ENCODE measurements at places on chromosomes 7 and 10. TPM values are rescaled to one million over a fixed set of nuclear protein-coding genes. Genes with fewer than 3 reads are reported as not detected.
A peak's percentile ranks its signal among the peaks of the same experiment; 100 is the strongest.

DNA sequence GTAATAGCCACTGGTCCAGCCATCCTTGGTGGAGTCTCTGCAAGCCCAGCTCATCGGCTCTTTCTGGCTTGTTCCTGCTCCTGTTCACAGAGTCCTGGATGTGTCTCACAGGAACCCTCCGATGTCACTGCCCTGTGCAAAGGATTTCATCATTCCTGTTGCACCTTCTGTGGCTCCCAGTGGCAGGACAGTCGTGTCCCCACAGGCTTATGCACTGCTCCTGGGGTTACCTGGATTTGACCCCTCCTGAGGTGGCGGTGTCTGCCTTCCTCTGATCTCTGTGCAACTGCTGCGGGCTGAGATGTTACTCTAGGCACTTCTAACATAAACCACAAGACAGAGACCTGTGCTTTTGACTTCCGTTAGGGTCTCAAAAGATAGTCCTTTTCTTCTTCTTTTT is 30.6 kb downstream of the APBB1IP start:
- no peak for DNase-seq

DNA sequence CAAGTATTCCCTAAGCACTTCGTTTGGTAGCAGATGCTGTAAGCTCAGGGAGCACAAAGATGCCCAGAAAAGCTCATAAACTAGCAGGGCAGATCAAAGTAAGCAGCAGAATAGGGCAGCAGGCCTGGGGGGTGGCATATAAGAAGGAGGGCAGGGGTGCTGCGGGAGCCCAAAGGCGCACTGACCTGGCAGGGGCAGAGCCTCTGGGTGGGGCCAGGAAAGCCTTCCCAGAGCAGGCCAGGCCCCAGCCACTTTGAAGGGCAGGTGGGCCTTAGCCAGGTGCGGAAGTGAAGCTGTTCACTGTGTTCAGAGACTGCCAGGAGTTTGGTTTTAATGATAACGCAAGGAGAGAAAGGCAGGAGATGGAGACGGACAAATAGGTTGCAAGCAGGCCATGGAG is 3.9 kb downstream of the GDF10 start:
- no peak for DNase-seq

DNA sequence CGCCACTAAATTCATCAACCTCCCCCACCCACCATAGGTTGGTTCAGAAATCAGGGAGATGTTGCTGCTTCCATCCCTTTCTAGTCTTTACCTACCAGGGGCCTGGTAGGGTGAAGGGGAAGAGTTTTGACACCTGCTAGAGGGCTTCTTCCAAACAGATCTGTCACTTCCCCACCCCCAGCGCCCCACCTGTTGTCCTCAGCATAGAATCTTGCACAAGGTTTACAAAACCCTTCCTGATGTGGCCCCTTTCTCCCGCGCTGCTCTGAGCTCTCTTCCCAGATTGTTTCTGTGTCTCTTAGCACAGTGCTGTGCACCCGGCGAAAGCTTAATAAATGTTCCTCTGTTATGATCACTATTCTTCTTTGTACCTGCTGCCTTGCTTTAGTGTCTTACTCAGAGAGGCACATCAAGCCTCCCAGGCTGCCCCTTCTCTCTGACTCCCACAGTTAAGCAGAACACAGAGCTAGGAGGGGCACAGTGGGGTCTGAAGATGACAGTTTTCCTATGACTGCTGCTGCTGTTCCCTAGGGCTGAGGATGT is 11.2 kb upstream of the C10orf95 start:
- DNase-seq: no peak

DNA sequence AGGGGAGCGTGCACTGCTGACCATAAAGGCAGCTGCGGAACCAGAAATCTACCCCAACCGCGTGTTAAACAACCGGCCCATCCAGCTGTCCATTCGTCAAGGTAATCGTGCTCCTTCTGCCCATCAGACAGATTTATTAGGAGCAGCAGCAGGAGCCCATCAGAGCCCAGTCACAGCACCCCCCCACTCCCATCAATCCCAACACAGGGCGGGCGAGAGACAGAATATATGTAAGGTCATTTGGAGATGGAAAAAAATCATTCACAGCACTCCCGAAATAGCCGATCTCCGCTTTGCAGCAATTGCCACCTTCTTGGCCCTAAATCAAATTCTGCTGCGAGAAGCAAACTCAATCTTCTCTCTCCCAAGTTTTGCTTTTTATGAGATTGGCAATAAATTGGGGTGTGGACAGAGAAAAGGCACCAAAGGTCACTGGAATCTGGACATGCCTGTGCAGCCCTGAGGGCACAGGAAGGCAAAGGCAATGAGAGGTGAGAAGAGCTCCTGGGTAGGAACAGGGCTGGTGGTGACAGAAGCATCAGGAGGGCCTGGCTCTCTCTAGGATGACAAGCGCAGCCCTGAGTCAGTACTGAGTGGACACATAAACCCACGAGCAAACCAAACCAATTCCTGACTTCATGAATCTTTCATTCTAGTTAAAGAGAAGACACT is 145.0 kb upstream of the ZMIZ1 start:
- no peak for DNase-seq

DNA sequence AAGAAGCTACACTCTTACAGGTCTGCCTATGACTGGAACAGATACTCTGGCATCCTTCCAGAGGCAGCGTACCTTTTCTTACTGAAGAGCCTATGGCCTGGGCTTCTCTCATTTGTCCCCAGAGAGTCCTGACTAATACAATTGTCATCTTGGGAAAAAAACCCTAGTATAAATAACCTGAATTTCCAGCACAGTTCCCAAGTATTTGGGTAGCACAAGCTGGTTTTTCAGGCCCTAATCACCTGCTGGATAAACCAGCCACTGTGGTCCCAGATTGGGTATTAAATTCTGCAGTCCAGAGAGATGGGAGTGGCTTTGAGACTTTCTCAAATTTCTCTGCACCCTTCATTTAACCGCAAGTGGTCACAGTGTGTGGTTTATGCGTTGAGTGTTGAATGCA is 186.8 kb upstream of the NEBL start:
- no peak for DNase-seq

- no peak for DNase-seq
Observed at GRCh38 chr7:109984729-109985128, 1106.2 kb upstream of the LRRN3 start.

DNA sequence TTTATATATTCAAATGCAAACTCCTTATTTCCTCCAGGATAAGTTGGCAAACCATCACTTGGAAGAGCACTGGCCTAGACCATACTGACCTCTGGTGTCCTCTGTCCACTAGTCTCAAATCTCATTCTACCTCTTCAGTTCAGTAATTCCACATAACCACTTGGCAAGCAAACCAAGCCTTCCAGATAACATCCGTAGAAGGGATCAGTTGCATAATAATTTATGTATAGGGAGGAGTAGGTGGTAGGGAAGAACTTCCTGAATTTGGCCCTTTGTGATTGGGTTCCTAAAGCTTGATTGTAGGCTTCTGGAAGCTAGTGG is 55.0 kb downstream of the WAC start:
- DNase-seq: peak; percentile 59

DNA sequence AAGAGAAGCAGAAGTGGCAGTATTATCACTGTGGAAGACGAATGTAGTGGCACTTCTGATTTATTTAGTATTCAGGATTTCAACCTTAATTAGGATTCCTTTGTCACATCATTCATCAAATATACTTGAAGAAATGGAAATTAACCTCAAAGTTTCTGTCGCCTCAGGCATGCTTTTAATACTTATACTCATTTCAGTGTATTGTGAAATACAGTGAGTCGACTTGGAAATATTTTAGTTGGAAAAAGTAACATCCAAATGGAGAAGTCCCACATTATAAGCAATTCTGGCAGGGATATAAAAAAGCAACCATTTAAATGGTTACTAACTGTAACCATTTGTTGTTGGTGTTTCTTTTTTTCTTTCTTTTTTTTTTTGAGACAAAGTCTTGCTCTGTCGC is 648.8 kb downstream of the ARL4A start:
- DNase-seq: no peak

GRCh38 chr7:83149466-83149865 is 13.2 kb downstream of the PCLO start:
- no peak for DNase-seq

DNA sequence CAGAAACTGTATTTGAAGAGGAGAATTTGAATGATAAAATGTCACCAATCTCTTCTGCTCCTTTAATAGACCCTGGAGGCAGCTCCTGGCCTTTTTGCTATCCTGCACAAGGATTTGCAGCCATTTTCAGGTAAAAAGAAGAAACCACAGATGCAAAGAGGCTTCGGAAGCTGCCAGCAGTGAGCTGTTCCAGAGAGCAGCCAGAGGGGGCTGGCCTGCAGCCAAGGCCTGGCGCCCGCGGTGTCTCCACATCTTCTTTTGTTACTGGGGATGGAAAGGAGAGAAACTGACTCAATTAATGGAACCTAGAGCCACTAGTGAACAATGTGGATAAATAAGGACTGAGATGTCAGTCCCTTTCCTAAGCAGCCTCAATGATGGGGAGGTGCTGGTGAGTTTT is 23.9 kb upstream of the GPR26 start:
- peak; percentile 15 for DNase-seq

DNA sequence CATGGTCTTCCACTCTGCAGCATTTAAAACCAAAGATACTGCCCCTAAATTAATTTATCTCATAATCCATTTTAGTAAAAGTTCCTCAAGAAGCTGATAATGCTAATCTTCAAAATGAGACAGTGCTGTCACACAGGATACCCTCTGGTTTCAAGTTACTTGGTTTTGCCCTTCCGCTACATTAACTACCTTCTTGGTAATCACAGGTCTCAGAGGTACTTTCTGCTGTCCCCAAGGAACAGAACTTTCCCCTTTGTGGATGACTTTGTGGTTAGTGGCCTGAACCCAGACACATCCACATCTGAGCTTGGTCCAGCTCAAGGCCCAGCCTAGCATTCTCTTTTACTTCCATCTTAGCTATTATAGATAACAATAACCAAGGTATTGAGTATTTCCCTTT is 88.8 kb upstream of the TMEM26 start:
- DNase-seq: no peak

DNA sequence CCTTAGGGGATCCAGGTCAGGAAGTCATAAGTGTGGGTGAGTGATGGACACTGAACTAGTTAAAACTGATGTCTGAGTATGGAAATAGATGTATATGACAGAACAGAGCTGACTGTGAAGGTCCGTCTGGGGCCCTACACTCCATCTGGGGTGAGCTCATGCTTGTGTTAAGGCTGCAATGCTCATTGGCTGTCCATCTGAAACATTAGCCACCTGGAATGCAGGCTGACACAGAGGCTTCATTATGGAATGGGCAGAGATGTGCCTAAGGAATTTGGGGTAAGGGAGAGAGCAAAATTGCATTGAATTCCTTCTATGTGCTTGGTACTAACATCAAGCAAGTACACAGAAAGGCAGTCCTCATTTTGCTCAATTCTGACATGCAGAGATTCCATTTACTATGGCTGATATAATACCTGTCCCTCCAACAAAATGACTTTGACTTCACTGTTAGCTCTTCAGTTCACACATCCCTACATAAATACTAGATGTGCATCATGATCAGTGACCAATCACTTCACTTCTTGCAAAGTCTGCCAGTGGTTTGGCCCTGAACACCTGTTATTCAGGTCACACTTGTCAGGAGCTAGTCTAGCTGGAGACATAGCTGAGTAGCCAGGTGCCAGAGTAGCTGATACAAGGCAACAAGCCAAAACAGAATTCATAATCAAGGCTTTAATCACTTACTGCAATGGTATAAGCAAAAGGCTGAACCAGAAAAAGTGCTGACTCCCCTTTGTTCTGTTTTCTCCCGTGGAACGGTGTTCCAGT is 128.9 kb upstream of the VWC2 start:
- no peak for DNase-seq

GRCh38 chr7:101820703-101821102 is 3.3 kb downstream of the CUX1 start:
- DNase-seq: no peak

DNA sequence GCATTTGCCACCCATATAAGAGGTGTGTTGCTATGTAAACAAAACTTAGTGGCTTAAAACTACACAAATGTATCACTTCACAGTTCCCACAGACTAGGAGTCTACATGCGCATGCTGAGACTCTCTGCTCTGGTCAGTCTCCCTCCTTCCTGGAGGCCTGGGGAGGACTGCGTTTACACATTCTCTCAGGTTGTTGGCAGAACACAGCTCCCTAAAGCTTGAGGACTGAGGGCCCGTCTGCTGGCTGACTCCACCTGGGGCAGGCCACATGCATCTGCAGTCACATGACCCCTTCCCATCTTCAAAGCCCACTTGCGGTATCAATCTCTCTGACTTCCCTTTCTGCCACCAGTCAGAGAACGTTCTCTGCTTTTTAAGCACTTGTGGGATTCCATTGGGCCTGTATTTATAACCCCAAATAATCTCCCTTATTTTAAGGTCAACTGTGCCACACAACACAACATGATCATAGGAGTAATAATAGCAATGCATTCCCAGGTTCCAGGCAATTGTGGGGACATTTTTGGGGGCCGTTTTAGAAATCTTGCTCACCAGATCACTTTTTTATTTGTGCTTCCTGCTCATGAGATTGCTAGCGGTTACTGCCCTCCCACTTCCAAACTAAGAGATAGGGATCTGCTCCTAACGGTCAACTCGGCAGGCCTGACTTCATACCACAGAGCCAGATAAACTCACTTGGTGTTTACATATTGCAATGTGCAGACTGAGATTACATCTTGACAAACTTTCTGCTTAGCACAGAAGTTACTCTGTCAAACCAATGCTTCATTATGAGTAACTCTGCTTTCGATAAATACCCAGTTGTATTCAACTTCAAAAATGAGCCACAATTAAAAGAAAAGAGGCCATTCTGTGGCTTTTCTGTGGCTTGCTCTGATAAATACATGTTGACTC is 96.3 kb downstream of the ALOX5 start:
- DNase-seq: peak; percentile 39

- DNase-seq: no peak
Observed at GRCh38 chr10:72426986-72427385, 72.3 kb upstream of the DNAJB12 start.

GRCh38 chr7:604884-605531 is 85.4 kb upstream of the PDGFA start:
- DNase-seq: no peak

DNA sequence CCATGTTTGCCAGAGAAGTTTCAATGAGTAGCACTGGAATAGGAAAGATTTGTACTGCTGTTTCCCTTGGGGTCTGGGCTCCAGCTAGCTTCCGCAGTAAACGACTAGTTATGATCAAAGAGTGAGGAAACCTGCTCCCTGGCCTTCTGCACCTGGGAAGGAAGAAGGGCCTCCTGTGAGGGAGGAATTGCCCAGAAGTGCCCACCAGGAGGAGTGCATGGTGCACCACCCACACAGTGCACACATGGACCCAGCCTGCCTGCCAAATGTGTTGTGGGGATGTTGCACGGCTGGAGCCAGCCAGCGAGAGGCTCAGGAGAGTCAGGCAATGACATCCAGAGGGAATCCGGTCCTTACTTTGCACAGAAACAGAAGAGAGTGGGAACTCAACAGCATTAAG is 27.0 kb upstream of the FAM107B start:
- DNase-seq: peak; percentile 33

SCART1 gene
- total RNA-seq: 3.4 TPM

GIMAP2 gene
- total RNA-seq: 14.1 TPM

CCZ1 gene
- 62.1 TPM for total RNA-seq

TCAF1 gene
- 65.8 TPM for total RNA-seq

CLRN3 gene
- total RNA-seq: not detected

ZPBP gene
- total RNA-seq: 0.25 TPM
